ENCODE measurements at places on chromosomes 2 and 18.

- DNase-seq, result peak; percentile 38
Measured at GRCh38 chr18:28511413-28511821, 334.5 kb upstream of the CDH2 start.

DNA sequence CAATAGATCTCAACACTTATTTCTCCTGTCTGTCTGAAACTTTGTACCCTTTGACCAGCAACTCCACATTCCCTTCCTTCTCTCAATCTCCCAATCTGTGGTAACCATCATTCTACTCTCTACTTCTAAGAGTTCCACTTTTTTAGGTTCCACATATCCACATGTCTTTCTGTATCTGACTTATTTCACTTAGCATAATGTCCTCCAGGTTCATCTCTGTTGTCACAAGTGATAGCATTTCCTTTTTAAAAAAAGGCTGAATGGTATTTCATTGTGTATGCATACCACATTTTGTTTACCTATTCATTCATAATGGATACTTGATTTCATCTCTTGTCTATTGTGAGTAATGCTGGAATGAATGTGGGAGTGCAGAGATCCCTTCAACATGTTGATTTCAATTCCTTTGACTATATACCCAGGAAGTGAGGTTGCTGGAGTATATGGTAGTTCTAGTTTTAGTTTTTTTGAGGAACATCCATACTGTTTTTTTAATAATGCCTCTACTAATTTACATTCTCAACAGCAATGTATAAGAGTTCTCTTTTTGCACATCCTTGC is 18.8 kb upstream of the MMADHC start:
- DNase-seq, result no peak

- no peak for DNase-seq
Measured at GRCh38 chr18:34977838-34978532, 63.2 kb upstream of the MAPRE2 start.

- DNase-seq, result peak; percentile 96
Measured at GRCh38 chr18:3451183-3451988, 1.4 kb downstream of the TGIF1 start.

GRCh38 chr2:26612522-26613240 is 28.5 kb downstream of the CIB4 start:
- DNase-seq, result no peak

DNA sequence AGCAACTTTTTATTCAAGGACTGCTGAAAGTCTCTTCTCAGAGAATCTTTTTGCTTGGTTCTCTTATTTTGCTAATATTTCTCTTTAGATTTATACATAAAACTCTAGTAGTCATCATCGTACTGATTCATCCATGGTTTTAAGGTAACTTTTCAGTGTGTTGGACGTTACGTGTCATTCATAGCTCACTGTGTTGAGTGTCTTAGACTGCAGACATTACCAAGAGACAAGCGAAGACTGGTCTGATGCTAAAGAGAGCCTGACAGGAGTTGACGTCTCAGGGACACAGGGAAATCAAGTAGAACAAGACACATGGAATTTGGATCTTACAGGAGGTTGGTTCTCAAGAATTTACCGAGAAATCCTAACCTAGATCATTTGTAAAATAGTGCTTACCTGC is 25.5 kb downstream of the RBM44 start:
- no peak for DNase-seq

DNA sequence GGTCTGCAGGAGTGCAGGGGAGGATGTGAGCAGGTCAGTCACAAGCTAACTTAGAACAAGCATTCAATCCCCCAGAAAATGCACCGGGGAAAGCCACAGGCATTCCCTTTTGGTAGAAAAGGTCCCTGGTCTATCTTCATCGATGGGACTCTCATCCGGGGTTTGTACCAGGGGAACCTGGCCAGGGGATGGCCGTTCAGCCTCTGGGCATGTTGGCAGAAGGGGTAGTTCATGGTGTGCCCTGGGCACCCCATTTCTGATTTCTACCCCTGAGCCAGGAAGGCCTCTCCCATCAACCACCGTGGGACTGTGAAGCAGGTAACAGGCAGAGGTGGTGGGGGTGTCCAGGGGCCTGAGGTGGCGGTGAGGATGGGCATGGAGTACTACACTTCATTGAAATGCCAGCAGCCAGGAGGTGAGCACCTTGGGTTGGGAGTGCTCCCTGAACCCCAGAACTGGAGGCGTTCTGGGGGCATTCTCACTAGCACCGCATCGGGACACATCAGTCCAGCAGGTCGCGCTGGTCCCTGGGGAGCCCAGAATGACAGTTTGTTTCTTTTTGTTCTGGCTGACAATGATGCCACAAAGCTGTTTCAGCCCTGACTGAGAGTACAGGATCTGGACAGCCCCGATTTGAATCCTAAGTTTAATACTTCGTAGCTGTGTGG is 172.3 kb downstream of the SMAD7 start:
- no peak for DNase-seq

GRCh38 chr18:60279391-60279790 is 93.2 kb downstream of the MC4R start:
- peak; percentile 25 for DNase-seq

DNA sequence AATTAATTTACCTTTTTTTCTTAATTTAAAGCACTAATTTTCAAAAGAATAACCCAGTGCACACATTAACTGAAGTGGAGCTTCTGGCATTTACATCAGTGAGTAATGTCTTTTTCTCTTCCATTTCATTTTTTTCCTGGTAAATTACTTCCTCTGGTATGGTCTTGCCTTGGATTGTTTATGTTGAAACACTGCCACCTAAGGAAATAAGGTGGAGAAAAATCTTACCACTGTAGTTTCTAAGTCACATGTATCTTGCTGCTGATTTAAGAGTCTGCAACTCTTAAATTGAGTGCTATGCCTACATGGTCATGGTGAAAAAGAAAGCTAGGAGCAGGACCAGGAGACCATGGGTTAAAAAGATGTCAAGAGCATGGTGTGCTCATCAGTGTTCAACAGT is 51.0 kb downstream of the TTC27 start:
- peak; percentile 61 for DNase-seq

GRCh38 chr2:80238692-80239469 is 65.7 kb downstream of the LRRTM1 start:
- DNase-seq, result peak; percentile 48

GRCh38 chr2:156435718-156436496 is at the start of gene GPD2:
Gene GPD2, plus strand, starts transcription at chr2:156436379. Its CDS starts 39,727 bp downstream, at chr2:156476106.
- DNase-seq, result peak; percentile 89

- no peak for DNase-seq
Measured at GRCh38 chr2:121960251-121960650, 204.8 kb downstream of the TSN start.

- peak; percentile 81 for DNase-seq
Measured at GRCh38 chr2:1744446-1745170, at the start of gene PXDN. Gene PXDN, minus strand, starts transcription at chr2:1744515. Its CDS starts 60 bp downstream, at chr2:1744455.

DNA sequence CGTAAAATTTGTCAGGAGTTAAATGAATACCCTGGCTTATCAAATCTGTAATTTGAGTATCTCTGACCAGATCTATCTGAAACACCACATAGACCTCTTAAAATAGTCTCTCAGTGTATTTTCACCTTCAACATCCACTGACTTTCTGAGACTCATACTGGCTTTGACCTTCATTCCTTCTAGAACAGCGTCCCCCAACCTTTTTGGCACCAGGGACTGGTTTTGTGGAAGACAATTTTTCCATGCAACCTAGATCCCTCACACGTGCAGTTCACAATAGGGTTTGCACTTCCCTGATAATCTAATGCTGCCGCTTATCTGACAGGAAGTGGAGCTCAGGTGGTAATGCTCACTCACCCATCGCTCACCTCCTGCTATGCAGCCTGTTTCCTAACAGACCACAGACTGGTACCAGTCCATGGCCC is 3.2 kb downstream of the NBAS start:
- DNase-seq, result no peak

DNA sequence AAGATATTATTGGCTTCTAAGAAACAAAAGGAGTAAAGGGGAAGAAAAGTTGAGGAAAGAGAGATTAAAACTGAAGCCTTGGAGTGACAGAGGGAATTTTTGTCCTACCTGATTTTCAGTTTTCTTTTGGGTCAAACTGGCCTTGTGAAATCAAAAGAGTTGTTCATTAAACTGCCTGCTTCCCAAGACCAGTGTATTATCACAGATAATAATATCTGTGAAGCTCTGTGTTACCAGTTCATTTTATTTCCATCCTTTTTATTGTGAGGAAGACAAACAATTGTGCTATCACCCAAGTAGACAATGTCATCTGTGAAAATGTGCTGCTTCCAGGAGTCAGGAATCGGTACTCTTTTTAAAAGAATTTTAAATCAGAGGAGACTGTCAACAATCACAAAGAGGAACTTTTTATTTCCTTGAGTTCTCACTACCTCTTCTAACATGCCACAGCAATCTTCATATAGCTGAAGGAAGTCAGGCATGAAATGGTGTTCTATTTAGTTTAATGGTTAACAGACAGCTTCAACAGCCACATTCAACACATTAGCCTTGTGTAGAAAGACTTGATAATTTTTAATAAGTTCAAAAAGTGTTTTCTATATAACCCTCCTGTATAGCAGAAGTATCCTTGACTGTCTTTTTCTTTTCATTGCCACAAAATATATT is 554.8 kb downstream of the PIK3C3 start:
- no peak for DNase-seq

- no peak for DNase-seq
Measured at GRCh38 chr2:126950504-126950903, 51.8 kb downstream of the TEX51 start.

DNA sequence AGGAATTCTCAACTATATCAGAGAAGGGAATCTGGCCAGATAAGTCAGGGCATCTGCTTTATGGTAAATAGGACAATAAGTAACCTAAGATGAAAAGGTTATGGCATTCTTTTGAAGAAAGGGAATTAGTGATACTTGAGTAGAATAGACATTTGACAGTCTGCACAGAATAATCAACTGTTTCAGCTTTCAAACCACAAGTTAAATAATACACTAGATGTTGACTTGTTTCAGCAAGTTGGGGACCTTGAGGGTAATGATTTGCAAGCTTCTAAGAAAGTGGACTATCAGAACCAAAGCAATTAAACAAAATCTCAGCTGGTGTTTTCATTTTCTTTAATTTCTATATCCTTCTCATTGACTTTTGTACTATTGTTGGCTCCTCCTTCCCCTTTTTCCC is 54.5 kb downstream of the SLC39A10 start:
- DNase-seq, result no peak
